ENCODE measurements at places on chromosomes 13 and 19.

GRCh38 chr13:35841060-35841521 lies 290.1 kb downstream of the DCLK1 start:
- DNase-seq: no peak

GRCh38 chr19:33248954-33249613 lies 23.4 kb upstream of the SLC7A10 start:
- DNase-seq: no peak

GRCh38 chr13:38582133-38582532 lies 104.7 kb upstream of the FREM2 start:
- DNase-seq: no peak

DNA sequence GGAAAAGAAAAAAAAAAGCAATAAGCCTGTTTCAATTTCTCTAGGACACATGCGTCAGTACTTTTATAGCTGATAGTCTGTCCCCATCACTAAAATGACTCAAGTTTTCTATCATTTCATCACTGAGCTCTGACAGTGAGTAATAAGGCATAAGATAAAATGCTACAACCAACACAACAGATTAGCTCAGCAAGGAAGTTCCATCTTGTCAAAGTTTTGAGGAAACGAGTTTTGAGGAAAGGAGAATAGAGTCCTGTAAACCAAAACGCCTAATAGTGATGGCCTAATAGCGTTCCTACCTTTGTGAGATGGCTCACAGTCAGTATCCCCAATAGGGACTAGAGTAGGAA lies 145.1 kb downstream of the LACC1 start:
- DNase-seq: no peak

GRCh38 chr19:43527860-43528622 lies 1.0 kb upstream of the ETHE1 start:
- peak; percentile 15 for DNase-seq

- DNase-seq: no peak
These were observed 1.4 kb downstream of the ANKRD10 start for GRCh38 chr13:110913322-110914080.

- DNase-seq: no peak
These were observed 36.6 kb upstream of the ZNF429 start for GRCh38 chr19:21468791-21469190.

DNA sequence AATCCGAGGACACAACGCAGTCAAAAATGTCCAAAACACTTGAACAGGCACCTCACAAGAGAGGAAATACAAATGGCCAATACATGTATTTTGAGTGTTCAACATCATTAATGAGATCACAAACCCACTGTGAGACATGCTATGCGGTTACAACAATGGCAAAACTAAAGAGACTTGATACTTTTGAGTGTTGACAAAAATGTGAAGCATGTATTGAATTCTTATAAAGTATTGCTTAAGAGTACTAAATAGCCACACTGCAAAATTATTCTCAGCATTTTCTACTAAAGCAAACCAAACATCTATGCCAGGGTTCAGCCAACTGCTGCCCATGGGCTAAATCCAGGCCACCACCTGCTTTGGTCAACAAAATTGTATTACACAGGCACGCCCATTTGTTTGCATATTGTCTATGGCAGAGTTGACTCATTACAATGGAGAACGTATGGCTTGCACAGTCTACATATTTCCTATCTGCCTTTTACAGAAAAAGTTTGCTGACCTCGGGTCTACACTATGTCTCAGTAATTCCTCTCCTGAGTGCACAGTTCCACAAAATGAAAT lies 135.3 kb downstream of the B3GLCT start:
- DNase-seq: no peak

DNA sequence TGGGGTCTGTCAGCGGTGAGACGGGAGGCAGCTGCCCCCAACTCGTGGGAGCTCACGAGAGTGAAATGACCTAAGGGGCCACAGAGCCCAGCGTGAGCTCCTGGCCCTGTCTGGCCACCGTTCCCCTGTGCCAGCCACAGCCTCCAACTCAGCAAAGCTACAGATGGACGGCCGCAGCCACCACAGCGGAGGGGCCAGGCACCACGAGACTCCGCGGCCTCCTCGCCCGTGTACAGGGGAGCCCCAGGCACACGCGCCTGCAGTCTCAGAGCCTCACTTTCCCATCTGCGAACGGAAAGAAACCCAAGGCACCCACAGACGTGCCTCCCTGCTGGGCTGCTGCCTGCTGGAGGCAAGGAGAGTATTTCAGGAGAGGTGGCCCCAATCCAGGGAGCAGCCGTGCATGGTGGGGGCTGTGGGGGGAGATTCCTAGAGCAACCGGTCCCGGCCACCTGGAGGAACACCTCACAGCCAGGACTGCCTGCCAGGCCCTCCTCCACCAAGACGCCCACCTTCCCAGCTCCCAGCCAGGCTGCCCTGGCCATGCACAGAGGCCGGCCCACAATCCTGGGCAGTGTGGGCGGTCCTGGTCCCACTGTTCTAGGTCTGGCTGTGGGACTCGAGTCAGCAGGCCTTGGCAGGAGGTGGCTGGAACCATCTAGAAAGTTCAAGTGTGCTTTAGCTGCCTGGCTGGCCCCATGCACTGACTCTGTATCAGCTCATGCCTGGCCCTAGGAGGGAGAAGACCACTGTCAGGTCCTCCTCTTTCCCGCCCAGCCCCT lies 1.9 kb downstream of the MKNK2 start:
- DNase-seq: no peak

DNA sequence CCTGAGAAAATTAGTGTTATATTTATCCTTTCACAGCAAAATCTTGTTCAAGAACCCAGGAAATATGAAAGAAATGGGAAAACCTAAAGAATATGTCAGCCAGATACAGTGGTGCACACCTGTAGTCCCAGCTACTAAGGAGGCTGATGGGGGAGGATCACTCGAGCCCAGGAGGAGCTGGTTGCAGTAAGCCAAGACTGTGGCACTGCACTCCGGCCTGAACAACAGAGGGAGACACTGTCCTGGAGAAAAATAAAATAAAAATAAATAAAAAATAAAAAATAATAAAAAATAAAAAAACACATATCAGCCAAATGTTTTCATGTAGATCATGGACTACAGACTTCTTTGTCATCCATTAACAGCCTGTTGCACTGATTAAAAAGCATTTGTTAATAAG lies 244.8 kb upstream of the KLHL1 start:
- no peak for DNase-seq

DNA sequence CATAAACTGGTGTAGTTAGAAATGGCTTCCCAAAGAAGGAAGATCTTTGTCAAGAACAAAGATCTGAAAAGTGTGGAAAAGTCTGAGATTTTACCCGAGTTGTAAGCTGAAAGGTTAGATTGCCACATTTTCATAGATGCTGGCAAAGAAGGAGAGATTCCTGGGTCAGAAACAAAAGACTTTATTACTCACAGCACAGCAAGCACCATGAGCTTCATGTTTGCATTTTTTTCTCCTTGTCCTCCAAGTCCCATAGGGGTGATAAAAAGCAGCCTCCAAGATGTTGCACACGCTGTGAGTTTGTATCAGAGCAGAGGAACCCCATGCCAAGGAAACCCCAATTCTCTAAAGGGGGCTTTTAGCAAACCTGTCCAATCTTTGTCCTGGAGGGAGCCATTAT lies 29.3 kb downstream of the MZT1 start:
- DNase-seq: no peak

DNA sequence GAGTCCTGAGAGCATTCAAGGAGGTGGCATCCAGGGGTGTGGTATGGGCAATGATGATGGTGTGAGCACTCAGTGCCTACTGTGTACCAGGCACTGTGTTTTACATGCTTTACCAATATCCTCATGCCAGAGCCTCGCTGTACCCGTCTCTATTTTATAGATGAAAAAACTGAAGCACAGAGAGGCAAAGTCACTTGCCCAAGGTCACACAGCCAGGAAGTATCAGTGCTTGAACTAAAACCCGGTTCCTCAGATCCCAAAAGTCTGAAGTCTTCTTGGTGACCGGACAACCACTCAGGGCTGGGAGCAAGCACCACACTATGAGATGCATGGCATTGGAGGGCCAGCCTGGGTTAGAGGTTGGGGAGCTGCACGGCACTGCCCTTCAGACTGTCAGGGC lies 84.1 kb downstream of the CHST8 start:
- no peak for DNase-seq

DNA sequence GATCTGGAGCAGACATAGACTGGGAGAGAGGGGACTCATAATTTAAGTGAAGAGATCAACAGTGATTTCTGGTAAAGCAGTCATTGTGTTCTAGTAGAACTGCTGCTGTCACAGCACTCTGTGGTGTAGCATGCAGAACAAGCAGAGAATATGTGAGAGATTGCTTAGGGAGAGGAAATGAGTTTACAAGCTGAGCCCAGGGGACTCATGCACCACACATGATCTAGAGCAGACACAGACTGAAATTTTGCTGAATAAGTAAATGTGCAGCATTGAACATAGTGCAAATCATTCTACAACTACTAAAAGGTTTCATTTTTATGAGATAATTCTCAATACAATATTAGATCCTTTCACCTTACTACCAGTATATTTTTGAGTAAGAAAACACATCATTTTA lies 125.7 kb downstream of the MYO16 start:
- DNase-seq: no peak

- DNase-seq: no peak
These were observed 225.2 kb upstream of the TMTC4 start for GRCh38 chr13:100899720-100900316.

DNA sequence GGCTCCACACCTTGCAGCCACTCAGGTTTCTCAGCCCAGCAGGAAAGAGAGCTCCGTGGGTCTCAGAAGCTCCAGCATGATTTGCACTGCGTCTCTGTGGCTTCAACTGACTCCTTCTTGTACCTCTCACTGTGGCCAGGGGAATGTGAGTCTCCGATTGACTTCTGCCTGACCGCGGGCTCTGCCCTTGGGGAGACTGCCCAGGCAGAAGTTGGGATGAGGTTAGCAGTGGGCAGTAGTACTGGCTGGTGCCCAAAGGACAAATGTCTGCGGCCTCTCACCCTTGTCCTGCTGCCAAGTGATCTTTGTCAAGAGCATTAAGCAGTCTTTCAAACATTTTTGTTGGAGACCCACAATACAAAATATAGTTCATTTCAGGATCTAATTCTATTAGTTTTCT lies 34.4 kb upstream of the FXYD3 start:
- no peak for DNase-seq

DNA sequence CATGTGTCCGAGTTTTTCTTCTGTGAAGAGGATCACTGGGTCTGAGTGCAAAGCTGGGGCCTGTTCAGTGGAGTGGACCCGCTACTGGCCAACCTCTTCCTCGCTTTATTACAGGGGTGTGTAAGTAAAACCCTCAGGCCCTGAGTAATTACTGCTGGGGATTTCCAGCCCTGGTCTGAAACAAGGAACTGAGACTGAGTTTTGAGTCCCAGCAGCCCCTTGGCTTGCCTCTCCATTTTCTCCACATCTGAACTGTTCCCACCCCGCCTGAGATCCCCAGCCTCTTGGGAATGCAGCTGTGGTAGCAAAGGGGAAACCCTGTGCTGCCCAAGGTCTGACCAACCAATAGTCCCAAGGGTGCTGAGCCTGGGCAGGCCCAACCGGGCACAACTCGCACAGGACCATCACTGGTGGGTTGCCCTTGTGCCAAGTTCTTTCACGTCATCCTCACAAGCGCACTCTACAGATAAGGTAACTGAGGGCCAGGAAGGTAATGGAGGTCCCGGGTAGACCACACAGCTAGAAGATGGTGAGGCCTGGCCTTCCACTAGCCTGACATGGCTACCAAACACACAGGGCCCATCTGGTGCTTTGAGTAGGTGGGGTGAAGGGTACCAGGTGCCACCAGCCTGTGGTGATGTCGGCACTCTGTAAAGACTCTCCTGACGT lies 13.7 kb upstream of the SLC35E1 start:
- no peak for DNase-seq

DNA sequence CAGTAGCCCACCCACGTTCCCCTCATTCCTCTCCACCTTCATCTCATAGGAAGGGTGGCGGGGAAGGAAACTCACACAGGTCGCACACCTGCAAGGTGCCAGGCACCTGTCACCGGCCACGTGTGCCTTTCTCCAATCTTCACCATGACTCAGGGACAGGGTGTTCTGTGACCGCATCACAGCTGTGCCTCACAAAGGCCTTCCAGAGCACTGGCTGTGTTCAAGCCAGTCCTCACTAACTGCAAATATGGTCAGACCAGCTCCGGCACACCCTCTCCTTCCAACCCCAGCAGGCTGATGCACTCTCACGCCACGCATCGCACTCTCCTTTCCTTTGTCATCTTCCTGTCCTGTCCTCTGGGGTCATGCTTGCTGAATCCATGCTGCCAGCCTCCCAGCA lies 415.9 kb downstream of the IRS2 start:
- no peak for DNase-seq
